GOT3 (cell line): ENCODE measurements at places on chromosomes 4 and X.

DNA sequence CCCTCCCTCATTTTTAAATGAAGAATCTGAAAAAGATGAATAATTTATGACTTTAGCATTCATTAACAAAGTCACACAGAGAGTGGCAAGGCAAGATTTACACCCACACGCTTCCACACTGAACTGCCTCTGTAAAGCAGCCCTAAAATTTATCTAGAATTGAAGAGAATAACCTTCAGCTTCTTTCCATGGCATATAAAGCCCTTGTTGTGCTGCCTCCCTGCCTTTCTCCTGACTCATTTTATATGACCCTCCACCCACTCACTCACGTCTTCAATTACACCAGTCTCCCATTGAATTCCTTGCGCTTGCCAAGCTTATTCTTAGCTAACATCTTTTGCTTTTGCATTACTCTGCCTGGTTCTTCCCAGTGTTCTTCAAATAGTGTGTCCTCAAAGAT, 2649.3 kb downstream of the PCDH7 start:
- DNase-seq = no peak

DNA sequence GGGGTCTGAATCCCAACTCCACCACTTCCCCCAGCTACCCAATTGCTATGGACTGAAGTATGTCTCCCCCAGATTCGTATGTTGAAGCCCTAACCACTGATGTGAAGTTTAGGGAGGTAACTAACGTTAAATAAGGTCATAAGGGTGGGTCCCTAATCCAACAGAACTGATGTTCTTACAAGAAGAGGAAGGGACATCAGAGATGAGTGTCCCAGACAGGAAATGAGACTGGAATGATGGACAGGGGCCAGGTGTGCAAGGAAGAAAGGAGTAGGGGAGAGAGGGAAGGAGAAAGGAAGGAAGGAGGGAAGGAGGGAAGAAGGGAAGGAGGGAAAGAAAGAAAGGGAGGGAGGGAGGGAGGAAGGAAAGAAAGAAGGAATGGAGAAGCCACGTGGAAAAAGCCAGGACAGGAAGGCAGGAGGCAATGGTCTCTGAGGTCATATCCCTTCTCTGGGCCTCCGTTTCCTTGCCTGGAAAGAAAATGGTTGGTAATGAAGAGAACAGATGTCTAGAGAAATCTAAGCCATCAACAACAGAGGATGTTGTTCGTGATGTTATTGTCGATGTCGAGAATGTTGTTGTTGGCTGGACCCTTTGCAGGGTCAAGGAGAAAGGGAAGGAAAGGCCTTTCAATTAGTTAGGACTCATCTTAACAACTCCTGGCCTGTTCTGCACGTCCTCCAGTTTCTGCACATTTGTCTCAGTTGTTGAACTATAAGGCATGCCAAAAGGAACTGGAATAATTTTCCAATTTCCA, 59.0 kb upstream of the FGFBP2 start:
- no peak for DNase-seq

DNA sequence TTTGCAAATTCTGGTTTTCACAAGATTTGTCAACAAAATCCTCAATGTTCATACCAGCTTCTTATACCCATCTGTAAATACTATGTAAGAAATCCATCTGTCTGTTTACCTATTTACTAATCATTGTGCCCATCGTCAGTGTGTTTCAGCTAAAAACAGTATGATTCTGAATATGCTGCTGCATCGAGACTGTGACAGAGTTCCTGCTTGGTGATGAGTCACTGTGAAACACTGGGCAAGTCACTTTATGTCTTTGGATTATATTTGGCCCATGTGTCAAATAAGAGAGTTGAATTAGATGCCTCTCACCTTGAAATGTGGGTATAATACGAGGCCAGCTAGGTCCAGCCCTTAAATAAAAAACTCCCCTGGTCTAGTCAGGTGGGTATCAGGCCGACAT, 79.3 kb downstream of the CBLL2 start:
- no peak for DNase-seq

- no peak for DNase-seq
Observed at GRCh38 chr4:143224255-143224654, 39.5 kb downstream of the USP38 start.

- DNase-seq = no peak
Observed at GRCh38 chr4:157170321-157170720, 50.2 kb upstream of the GRIA2 start.

GRCh38 chrX:51332188-51332942, at the start of gene NUDT10:
Gene NUDT10, plus strand, starts transcription at chrX:51332822. Its CDS starts 144 bp downstream, at chrX:51332966.
- DNase-seq = no peak
